Large intestine (tissue), 12 donors: ENCODE measurements at places on chromosomes 12 and 14.

- no peak for DNase-seq
These were observed 31.1 kb upstream of the DHRS7 start for GRCh38 chr14:60196291-60196690.

GRCh38 chr12:8455727-8456360 lies at the start of gene CLEC6A:
Gene CLEC6A, plus strand, starts transcription at chr12:8455962. Its CDS starts 150 bp downstream, at chr12:8456112.
- DNase-seq = no peak

- no peak for DNase-seq
These were observed 12.0 kb downstream of the NCOR2 start for GRCh38 chr12:124555168-124556073.

DNA sequence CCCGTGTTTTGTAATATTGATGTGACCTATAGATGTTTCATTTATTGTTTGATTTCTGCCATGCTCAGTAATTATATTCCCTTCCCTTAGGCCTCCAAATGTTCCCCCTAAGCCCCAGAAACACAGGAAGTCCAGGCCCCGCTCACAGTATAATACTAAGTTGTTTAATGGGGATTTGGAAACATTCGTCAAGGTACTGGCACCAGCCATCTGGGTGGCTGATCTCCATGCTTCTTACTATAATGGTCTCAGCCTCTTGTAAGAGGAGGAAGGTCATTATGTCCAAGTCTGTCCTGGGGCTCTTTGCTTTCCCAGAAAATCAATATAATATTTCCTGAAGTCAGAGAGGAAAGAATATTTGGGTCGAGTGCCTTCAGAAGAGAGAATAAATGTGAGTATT lies 130.9 kb downstream of the KICS2 start:
- DNase-seq = no peak

DNA sequence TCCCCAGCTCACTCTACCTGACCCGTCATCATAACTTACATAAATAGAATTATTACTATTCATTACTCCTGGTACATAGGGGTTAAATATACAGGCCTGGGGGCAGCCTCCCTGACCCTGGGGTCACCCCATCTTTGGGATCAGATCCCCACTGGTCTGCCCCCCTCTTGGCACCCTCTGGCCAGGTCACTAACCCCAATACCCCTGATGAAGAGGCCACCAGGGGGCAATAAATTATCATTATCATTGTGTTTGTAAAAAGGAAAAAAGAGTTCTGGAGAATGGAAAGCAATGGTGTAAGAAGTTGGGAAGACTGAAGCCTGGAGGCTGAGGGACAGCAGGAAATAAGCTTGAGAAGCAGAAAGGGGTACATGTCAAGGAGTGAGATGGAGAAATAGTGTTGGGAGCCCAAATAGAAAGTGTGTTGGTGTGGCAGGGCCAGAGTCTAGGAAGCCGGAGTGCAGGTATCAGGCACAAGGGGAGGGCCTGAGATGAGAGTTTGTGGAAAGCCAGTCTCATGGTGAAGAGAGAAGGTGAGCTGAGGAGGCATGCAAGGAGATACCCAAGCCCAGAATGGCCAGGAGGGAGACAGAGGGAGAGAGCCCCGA lies 6.1 kb upstream of the AAAS start:
- DNase-seq = no peak

GRCh38 chr14:47978871-47979270 lies 303.5 kb upstream of the MDGA2 start:
- no peak for DNase-seq

- DNase-seq = peak; percentile 96
These were observed 39.2 kb downstream of the NFKBIA start for GRCh38 chr14:35365130-35366055.

- DNase-seq = no peak
These were observed 75.4 kb upstream of the BDKRB2 start for GRCh38 chr14:96129128-96129736.

DNA sequence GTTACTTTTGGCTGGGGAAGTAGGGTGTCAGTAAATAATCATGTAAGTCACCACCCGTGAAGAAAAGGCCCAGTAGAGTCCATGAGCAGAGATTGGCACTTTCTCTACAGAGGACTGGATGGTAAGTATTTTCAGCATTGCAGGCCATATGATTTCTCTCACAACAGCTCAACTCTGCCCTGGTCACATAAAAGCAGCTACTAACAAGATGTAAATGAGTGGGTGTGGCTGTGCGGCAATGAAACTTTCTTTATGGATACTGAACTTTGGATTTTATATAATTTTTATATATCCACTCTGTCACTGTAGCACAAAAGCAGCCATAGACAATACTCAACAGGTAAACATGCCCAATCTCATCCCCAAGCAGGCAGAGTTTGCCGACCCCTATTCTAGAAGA lies 343.6 kb downstream of the GLT1D1 start:
- DNase-seq = no peak

GRCh38 chr14:67973436-67973835 lies 153.9 kb downstream of the RAD51B start:
- no peak for DNase-seq

DNA sequence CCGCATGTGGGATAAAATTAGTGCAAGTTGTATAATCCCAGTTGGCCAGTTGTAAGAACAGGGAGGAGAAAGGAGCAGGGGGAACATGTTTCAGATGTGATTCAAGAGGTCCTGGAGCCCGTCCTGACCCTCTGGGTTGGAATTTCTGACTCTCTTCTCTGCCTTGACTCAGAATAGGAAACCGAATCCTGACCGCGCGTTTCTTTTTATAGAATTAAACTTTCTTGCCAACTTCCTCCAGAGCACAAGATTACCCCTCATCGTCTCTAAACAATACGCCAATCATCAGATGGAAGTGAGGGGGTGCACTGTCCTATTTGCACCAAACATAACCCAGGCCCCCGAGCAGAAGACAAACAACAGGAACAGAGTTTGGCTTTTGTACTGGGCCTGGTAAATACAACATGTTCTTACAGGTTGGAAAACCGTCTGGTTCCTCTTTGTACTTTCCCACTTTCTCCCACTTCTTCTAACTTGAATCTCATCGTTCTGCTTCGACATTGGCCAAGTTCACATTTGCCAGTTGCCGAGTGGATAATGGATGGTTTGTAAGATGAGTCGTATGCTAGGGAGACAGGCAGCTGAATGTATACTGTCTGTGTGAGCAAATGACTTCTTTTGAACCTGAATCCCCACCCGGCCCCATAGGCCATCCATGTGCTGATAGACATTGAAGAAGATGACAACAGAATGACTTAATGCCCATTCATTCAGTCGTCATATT lies 42.6 kb upstream of the MED13L start:
- peak; percentile 51 for DNase-seq

GRCh38 chr14:24384169-24384568 lies 14.6 kb upstream of the NYNRIN start:
- no peak for DNase-seq
